Coronary artery (tissue), 2 donors: ENCODE measurements at places on chromosomes 11 and 22.

GRCh38 chr11:109957601-109958000 is 135.6 kb upstream of the ZC3H12C start:
- no peak for DNase-seq

- DNase-seq, result no peak
Observed at GRCh38 chr11:11313426-11313825, 39.6 kb downstream of the CSNK2A3 start.

DNA sequence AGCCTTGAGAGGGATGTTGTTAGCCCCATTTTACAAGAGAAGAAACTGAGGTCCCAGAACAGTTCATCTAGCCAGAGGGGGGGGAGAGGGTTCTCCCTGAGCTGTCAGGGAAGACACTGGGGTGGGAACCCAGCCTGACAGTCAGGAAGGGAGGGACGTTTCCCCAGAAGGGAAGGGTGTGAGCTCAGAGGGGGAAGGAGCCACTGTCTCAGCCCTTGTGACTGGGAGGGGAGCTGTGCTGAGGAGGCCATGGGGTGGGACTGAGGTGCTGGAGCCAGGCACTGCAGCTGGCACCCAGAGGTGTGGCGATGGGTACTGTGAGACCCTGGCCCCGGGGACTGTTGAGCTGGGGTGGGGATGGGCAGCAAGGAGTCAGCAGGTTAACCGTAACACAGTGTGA is 35.7 kb downstream of the DAGLA start:
- DNase-seq, result no peak

DNA sequence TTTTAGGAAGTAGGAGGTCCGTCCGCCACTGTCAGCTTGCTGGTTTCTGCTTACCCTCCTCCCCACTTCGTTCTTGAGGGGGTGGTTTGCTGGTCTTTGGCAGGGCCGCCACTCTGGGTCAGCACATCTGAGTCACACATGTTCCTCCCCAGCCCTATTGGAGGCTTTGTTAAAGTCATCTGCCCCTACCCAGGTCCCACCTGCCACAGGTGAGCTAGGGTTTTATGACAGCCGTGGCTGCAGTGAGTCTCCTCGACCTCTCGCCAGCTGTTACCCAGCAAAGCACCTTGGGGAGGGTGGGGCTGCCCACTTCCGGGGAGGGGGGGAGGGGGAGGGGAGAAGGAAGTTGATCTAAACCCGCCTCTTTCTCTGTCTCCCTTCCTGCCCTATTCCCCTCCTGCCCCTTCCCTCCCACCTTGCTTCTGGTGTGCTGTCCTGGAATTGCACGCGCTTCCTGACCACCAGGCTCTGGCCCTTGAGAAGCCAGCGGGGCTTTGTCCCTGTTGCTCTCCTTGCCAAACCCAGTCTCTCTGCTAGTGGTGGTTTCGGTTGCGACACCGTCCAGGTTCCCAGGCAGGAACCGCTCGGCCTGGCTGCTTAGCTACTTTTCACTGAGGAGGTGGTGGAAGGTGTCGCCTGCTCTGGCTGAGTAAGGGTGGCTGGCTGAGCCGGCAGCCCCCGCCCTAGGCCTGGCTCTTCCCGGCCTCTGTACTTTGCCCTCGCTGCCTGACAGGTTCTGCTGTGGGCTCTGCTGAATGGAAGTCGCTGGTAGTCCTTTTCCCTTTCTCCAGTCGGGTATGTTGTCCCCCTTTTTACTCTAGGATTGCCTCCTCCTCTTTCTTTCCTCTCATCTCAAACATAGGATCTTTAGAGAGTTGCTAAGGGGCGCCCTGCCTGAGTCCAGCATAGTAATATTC is 28.5 kb downstream of the RCOR2 start:
- no peak for DNase-seq

- DNase-seq, result no peak
Observed at GRCh38 chr22:37010174-37010573, 9.1 kb downstream of the TST start.

GRCh38 chr22:30228509-30229359 is 17.8 kb downstream of the LIF start:
- DNase-seq, result no peak

GRCh38 chr11:33608386-33608785 is 92.2 kb downstream of the C11orf91 start:
- DNase-seq, result no peak

DNA sequence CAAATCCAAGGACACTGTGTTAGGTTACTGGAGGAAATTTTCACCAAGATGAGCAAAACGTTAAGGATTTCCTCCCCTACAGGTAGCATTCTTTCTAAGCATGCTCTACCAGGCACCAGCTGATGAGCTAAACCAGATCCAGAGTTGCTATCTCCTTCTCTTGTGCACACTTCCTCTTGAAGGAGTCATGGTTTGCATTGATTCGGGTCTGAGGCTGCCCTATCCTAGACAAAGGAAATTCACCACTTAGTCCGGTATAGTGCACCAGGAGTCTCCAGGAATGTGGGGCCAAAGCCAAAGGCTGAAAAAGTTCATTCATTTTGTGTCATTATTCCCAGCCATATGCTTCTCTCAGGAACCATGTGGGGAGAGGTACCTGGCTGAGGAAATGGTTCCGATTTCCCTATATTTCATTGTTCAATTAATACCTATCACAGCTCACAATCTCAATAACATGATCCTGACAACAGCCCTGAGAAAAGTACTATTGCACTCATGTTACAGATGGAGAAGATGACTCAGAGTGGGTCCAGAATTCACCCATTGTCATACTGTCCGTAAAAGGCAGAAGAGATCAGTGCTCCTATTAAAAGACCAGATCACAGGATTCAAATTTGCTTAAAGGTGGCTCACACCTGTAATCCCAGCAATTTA is 39.1 kb downstream of the SLC35F2 start:
- DNase-seq, result no peak

GRCh38 chr22:27241430-27242321 is 559.9 kb downstream of the MN1 start:
- DNase-seq, result peak; percentile 88

DNA sequence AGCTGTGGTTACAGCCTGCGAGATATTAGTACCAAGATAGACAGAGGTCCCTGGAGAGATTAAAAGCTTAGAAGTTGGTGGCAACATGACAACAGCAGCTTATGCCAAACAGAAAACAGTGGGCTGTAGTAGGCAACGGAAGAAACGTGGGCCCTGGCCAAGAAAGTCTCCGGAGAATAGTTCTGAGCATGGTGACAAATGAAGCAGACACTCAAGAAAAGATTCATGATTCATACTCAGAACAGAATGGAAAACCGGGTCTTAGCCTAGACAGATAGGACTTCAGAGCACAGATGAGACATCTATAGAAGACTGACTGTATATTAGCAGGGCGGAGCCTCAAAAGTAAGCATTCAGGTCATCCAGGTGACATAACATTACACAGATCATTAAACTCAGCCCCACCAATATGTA is 727.4 kb downstream of the ETS1 start:
- DNase-seq, result no peak

DNA sequence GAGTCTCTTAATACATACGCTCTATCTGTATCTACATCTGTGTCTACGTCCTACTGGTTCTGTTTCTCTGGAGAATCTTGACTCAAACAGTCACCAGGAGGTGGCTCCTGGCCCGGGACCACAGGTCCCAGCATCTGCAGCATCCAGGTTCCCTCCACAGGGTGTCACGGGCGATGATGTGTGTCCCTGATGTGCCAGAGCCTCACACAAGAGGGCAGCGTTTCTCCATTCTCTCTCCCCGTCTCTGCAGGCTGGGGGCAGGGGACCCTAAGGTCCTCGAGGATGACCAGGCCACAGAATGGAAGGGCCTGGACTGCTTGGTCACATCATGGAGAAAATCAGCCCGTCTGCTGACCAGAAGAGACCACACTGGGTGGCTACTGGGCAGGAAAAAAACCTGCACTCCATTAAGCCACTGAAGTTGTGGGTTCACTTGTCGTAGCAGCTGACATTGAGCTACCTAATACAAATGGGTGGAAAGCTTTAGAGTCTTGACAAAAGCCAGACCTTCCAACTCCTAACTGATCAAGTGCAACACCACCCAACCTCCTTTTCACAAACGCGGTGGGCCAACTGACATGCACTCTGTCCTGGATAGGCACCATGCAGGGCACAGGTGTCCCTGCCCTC is 392.5 kb downstream of the CTTN start:
- DNase-seq, result no peak

GRCh38 chr11:61328351-61328750 is 4.6 kb downstream of the DDB1 start:
- no peak for DNase-seq

DNA sequence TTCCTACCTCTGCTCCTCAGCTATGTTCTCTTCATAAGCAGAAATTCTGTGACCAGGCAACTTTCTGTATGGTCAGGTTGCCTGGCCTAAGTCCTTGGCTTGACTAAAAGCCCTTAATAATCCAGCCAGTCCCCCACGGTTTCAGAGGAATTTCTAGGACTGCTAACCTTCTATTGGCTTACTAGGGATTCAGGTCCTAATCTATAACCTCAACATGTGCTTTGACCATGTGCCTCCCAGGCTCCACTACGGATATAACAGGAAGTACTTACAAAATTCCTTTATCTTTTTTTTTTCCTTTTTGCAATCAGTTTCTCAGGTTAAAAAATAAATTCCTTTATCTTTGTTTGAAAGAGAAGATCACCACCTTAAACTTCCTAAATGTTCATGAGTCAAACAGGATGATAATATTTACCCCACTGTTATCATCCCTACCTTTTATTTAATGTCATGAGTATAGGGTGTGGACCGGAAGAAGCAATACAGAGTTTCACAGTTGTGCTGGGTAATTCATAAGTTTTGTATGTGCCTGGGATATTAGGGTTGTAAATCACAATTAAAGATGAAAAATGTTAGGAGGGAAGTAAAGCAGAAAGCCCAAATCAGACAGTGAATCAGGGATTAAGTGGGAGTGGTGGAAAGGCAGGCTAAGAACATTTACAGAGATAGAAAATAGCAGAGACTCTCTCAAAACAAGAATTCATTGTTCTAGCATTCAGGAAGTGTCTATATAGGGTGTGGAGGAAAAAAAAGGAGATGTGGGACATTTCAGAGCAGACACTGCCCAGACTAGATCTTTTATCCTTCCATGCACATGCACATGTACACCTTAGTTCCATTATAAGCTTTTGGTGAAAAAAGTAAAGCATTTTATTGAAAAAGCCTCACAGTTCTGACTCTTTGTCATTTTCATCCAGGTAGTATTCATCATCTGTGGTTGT is 10.7 kb upstream of the POGLUT3 start:
- DNase-seq, result no peak

DNA sequence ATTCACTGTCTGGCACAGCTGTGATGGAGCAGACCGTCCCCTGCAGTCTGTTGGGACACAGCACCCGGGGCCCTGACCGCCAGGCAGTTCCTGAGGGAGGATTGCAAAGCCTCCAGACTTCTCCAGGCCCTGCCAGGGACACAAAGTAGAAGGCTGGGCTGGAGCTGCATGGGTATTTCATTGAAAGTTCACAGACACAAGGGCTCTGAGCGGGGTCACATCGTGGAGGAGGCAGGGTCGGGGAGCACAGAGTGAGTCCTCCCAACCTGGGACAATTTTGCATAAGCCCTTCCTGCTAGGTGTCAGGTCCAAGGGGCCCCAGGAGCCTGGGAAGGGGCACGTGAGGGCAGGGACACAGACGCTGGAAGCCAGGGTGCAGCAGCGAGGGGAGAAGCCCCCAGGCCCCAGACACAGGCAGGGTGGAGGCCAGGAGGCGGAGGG is 15.7 kb downstream of the IFITM10 start:
- DNase-seq, result no peak

DNA sequence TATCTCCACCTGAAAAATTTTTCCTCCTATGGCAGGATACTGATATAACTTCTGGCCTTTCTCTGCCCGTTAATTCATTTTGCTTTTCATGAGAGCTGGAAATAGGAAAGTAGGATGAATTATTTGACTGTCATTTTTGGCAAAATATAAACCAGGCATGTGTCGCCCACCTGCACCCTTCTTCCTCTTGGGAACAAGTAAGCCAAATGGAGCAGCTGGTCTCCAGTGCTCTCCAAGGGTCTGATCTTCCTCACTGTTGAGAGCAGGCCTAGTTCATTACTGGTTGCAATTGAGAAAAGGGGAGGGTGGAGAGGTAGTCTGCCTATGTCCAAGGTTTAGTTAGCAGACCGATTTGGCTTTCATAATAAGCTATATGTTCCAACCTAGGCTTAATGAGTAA is 582.2 kb downstream of the DLG2 start:
- no peak for DNase-seq

GRCh38 chr22:19505735-19506126 is 18.5 kb downstream of the CLDN5 start:
- DNase-seq, result no peak

DNA sequence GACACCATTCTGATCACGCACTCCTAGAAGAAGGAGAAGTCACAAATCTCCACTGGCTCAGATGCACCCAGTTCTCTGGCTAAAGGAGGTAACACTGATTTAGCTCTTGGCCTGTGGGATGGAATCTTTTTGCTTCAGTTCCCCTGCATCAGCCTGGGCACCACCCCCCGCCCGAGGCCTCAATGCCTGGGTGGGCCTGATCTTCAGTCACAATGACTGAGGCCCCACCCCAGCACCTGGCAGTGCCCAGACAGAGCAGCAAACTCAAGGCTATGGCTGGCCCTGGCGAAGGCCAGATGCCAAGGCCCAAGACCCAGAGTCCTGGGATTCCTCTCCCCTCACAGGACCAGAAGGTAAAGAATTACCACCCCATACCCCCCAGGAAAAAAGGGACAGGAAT is 5.0 kb downstream of the CYB561A3 start:
- no peak for DNase-seq

DNA sequence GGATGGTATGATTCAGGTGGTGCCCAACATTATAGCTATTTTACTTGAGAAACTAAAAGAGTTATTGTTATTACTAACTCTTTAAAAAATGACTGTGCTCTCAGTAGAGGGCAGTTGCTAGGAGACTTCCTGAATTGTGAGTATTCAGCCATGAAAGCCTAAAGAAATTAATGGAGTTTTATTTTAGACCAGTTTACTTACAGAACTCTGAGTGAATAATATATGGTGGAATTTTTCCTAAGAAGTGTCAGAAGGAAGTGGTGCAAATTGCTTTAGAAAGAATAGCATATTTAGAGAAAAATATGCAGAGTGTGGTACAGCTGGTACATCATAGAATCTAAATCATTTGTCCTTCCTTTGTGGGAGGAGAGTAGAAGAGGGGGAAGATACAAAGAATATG is 689.9 kb upstream of the CCDC90B start:
- DNase-seq, result no peak

DNA sequence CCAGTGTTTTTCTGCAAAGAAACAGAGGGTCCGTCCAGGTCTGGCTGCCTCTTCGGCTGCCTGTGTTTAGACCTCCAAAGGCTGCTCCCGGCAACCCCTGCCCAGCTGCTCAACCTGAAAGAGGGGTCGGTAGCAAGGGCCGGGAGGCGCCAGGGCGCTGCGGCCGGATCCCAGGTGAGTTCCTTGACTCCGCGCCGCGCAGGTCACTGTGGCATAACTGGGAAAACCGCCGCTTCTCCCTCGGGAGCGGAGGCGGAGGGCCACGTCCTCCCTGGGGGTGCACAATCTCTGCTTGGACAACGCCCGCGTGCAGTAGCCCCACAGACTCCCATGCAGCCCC is 1.0 kb upstream of the BRSK2 start:
- DNase-seq, result no peak

GRCh38 chr22:39215426-39216142 is 29.2 kb downstream of the PDGFB start:
- peak; percentile 61 for DNase-seq
